ENCODE measurements at places on chromosomes 11 and 22. TPM values are rescaled to one million over a fixed set of nuclear protein-coding genes. Genes with fewer than 3 reads are reported as not detected.

CADM1 gene
- 2.1 TPM for total RNA-seq

GAL3ST3 gene
- 0.42 TPM for total RNA-seq

P2RX6 gene
- total RNA-seq = 0.29 TPM

FAM227A gene
- total RNA-seq = 0.28 TPM

TMEM191B gene
- 1.9 TPM for total RNA-seq

ART5 gene
- not detected for total RNA-seq

TMEM25 gene
- total RNA-seq = 18.6 TPM

PRR33 gene
- total RNA-seq = not detected

KRTAP5-11 gene
- total RNA-seq = not detected

TMEM258 gene
- 169 TPM for total RNA-seq
